ENCODE measurements at places on chromosomes 13 and 19. TPM values are rescaled to one million over a fixed set of nuclear protein-coding genes. Genes with fewer than 3 reads are reported as not detected.

DNA sequence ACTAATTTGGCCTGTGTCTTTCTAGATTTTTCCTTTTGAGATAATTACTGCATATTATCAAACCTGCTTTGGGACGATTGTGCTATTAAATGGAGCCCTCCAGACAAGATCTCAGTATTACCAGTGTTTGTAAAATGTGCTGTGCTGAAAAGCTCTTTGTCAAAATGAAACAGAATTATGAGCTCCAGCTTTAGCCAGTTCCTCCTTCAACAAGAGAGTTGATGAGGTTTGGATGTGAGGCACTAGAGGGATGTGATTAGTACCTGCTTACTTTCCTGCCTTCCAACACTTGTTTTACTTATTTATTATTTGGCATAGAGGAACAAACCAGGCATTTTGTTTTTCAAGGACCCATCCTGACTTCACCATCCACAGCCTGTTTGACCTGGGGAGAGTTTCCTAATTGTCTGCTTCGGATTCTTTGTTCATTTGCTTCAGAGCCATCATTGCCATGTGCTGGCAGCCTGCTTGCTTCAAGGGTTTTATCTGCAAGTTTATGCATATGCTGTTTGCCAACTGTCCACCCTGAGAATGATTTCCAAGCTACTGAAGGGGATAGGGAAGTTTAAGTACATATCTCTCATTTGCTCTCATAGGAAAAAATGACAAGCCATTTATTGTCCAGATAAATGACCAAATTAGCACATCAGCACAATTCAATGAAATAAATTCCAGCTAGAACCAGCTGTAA, 32.9 kb upstream of the CPB2 start:
- DNase-seq: no peak

The RGS9BP gene
- total RNA-seq: 0.27 TPM

GRCh38 chr13:101003566-101003965, 329.0 kb upstream of the TMTC4 start:
- no peak for DNase-seq

DNA sequence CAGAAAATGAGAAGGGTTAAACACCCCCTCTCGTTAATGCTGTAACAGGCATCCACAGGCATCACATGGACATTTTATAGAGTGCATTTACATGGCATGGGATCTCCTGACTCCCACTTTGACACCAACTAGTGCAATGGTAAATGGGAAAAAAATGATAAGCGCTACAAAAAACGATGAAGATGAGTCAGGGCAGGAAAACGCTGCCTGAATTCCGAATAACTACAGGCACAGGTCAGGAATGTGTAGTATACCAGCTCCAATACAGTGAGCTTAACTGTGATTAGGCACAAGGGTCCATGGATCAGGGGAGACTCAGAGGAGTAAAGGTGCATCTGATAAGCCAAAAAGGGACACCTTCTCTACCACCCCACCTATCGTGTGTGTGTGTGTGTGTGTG, 223.6 kb downstream of the FOXO1 start:
- DNase-seq: no peak

- DNase-seq: no peak
Observed at GRCh38 chr19:51119611-51120010, 5.1 kb upstream of the SIGLEC9 start.

The KIR3DL2 gene
- total RNA-seq: not detected

- DNase-seq: no peak
Observed at GRCh38 chr13:27658546-27658945, 36.9 kb downstream of the POLR1D start.

The PSG2 gene
- 2.7 TPM for total RNA-seq

GRCh38 chr13:32669030-32669646, 82.9 kb downstream of the PDS5B start:
- DNase-seq: peak; percentile 33

DNA sequence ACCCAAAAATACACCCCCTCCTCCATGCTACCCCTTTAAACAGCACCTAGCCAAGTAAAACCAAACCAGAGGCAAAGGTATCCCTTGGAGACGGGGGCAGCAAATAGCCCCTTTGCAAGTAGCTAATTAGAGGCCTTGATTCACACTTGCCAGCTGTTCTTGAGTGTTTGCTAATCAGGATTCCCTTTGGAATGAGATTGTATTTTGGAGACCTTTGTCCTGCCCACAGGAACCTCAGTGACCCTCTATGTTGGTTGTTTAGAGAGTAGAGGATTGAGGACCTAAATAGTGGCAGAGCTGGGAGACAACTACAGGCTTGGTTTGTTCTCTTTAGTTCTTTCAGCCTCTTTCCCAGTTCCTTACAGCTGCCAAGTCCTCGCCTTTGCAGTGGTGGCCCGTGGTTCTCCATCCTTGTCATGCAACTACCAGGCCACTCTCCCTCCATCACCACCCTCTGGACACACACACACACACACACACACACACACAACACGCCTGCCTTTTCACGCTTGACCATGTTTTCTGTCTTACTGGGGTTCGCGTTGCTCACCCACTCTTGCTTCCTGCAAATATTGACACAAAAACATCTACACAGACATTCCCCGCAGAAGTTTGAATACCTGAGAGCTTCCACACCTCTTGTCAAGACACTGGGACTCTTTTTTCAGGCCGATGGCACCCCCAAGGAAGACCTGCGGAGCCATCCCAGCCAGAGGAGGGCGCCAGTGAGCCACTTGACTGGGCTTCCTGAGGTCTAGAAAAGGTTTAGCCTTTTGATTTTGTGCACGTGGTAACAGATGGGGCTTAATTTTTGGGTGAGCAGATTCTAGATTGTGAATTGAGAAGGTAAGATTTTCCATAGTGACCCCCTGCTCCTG, 80.0 kb upstream of the GPR183 start:
- peak; percentile 19 for DNase-seq

GRCh38 chr19:51803967-51804366, 9.0 kb downstream of the FPR3 start:
- DNase-seq: no peak

- no peak for DNase-seq
Observed at GRCh38 chr19:15404097-15404779, 14.6 kb downstream of the AKAP8L start.

- DNase-seq: peak; percentile 99
Observed at GRCh38 chr13:23377983-23378632, 55.4 kb downstream of the SACS start.

- DNase-seq: no peak
Observed at GRCh38 chr19:40244579-40245317, 18.3 kb upstream of the CCNP start.

DNA sequence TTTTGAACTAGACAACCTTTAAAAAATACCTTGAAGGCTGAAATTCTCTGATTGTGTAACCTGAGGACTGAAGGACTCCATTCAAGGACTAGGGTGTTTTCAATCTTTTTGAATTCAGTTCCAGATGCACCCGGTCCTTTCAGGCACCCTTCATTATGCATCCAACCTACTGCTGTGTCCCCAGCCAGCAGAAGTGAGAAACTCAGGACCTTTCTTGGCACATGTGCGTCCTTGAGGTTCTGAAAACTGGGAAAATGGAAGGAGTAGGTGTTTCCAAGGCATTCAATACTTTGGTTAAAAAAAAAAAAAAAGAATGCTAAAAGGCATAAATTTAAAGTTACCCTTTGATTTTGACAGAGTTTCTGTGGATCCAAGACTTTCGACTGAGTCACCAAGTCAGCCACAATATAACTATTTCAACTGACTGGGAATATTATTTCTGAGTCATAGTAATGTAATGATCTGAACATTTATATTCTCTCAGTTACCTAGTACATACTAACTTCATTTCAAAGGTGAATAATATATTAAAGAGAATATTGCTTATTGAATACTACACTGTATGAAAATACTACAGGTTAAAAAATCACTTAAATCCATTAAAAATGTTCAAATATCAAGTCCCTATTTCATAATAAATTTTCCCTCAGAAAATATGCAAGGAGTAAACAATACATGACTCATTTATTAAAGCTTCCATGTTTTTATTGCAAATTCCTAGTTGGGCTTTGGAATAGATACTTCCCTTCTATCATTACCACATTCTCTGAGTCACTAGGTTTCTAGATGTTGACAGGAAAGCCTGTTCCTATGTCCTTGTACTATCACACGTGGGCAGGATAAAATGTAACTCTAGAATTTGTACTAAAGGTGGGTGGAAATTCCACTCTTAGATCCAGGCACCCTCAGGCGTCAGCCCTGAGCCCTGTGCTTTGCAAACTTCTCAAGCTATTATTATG, 2.4 kb upstream of the ITGBL1 start:
- DNase-seq: peak; percentile 93

GRCh38 chr13:98428256-98428966, 148.5 kb downstream of the STK24 start:
- DNase-seq: no peak

DNA sequence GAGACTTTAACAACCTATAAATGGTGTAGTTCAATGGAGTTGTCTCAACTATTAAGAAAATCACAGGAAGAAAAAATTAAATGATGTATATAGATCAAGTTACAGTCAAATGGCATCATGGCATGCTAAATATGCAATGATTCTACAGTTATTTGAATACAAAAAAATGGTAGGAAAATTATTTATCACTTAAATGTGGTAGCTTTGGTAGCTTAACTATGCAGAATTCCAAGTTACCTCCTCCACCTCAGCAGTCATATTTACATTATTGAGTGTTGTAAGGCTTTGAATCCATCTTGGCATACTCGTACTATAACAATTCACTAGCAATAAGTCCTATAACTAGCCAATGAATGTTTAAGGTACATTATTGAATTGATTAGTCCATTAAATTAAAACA, 36.8 kb downstream of the CAB39L start:
- DNase-seq: no peak

The LCP1 gene
- total RNA-seq: not detected

- DNase-seq: peak; percentile 43
Observed at GRCh38 chr19:13835791-13836723, 40.8 kb downstream of the ZSWIM4 start.

The CILP2 gene
- 0.08 TPM for total RNA-seq

The CERS1 gene
- total RNA-seq: 1.2 TPM

The IZUMO2 gene
- total RNA-seq: not detected

- DNase-seq: no peak
Observed at GRCh38 chr19:2051773-2052704, 995 bp upstream of the MKNK2 start.

The ZNF808 gene
- 17.6 TPM for total RNA-seq

The ACP5 gene
- total RNA-seq: 1.4 TPM

DNA sequence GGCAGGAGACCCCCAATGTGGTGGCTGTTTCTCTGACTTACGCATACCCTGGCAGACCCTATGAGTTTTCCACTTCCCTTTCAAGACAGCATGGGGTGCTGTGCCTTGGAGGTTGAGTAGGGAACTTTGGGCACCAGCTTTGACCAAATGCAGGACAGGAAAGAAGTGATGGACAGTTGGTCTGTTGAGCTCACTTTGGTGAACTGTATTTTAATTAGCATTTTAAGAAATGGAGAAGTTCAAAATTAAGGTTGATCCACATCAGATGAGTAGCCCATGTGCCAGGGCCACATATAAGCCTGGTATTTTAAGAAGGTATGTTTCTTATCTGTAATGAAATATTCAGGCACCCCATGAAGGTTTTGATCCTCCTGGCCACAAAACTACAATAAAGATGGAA, 46.1 kb upstream of the RAP2A start:
- no peak for DNase-seq

DNA sequence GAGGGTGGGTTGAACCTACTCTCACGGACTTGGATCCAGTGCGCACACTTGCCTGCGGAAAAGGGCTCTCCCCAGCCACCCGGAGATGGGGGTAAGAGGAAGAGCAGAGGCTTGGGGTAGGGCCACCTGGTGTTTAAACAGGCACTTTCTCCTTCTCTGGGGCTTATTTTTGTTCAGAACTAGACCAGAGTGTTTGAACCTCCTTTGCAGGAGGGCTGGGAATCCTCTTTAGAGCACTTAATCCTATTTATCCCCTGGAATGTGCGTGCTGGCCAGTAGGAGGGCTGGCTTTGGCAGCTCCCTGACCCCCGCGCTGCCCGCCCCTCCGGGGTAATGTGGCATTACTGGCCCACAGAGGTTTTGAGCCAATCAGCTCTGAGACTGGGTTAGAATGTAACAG, 2.0 kb downstream of the RGS9BP start:
- no peak for DNase-seq

The PIP5K1C gene
- total RNA-seq: 93.0 TPM

- no peak for DNase-seq
Observed at GRCh38 chr19:41718761-41719160, 10.3 kb downstream of the CEACAM5 start.

DNA sequence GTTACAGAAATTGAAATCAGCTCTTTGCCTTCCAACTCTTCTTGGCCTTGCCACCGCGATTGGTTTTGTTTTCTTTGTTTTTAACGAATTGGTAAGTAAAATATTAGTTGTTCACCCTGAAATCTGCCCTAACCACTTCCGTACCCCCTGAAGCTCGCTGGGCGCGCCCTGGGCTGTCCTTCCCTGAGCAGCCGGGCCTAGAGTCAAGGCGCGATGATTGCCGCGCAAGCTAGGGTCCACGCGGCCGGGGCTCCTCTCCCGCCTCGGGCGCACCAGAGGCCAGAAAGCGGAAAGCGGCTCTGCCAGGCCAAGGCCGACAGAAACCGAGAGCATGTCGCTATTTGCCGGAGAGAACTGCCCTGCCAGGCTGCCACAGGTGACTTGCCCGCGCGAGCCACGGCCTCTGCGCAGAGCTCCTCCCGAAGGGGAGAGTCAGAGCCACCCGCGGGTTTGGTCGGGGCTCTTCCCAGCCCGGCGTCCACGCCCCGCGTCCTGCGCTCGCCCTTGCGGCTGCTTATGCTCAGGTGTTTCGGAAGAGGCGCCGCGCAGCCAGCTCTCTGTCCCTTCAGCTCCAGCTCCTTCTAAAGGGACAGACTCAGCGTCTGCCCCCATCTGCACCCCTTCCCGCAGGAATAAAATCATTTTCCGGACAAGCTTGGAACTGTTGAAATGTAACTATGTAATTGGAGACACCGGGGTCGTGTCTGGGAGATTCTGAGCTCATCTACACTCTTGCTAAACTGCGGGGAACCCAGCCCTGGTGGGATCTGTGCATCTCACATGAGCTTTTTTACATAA, 6.6 kb upstream of the CDX2 start:
- DNase-seq: no peak

DNA sequence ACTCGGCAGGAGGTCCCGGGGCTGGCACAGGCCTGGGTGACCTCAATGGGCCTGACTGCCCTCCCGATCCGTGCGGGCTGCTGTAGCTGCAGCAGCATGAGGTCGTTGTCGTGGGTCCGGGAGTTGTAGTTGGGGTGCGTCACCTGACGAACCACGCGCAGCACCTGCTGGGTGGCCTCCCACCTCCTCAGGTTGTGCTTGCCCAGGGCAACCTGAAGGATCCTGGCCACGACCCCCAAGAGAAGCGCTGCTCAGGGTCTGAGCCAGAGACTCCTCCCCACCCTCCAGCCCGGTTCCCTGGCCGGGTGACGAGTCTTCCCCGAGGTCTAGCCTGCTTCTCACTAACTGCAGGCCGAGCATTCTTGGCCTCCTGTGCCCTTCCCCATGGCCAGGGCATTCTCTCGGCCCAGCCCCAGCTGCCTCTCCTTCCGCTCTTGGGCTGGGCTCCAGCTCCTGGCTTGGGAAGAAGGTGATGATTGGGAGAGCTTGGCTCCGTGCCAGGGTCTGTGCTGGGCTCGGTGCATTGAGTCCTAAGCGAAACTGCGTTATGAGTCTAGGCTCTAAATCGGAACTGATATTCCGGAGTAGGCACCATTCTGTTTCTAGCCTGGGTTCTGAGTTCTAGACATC, 3.1 kb downstream of the KLK14 start:
- DNase-seq: no peak

The PCP2 gene
- not detected for total RNA-seq

The ZFP82 gene
- total RNA-seq: 3.1 TPM

The CEACAM21 gene
- not detected for total RNA-seq

GRCh38 chr13:83340170-83340569, 542.1 kb downstream of the SLITRK1 start:
- DNase-seq: no peak

The NLRP7 gene
- total RNA-seq: not detected
